Kasumi-1 (cell line): ENCODE measurements at places on chromosomes 6 and 20.

GRCh38 chr6:45086360-45087084 is 241.6 kb upstream of the RUNX2 start:
- no peak for DNase-seq

- DNase-seq: no peak
Observed at GRCh38 chr20:43699941-43700565, 26.7 kb downstream of the GTSF1L start.

DNA sequence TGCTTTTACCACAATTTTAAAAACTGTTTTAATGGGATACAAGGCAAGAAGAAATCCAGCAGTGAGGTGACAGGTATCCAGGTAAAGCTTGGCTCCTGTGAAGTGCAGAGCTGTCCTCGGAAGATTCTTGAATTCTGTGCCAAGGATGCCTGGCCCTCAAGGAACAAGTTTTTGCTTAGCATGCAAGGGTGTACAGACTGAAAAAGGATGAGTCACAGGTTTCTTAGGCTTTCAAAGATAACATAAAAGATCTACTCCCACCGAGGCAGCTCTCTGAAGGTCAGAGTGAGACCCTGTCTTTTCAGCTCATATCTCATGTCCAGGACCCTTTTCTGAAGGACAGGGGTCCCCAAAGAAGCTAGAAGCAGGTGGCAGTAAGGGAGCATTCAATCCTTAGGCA is 83.3 kb downstream of the CHD6 start:
- DNase-seq: no peak

- no peak for DNase-seq
Observed at GRCh38 chr6:7124636-7125035, 16.9 kb downstream of the RREB1 start.

- no peak for DNase-seq
Observed at GRCh38 chr6:127222418-127222817, 44.2 kb upstream of the RNF146 start.

- peak; percentile 27 for DNase-seq
Observed at GRCh38 chr20:45320948-45321595, 13.0 kb upstream of the MATN4 start.

DNA sequence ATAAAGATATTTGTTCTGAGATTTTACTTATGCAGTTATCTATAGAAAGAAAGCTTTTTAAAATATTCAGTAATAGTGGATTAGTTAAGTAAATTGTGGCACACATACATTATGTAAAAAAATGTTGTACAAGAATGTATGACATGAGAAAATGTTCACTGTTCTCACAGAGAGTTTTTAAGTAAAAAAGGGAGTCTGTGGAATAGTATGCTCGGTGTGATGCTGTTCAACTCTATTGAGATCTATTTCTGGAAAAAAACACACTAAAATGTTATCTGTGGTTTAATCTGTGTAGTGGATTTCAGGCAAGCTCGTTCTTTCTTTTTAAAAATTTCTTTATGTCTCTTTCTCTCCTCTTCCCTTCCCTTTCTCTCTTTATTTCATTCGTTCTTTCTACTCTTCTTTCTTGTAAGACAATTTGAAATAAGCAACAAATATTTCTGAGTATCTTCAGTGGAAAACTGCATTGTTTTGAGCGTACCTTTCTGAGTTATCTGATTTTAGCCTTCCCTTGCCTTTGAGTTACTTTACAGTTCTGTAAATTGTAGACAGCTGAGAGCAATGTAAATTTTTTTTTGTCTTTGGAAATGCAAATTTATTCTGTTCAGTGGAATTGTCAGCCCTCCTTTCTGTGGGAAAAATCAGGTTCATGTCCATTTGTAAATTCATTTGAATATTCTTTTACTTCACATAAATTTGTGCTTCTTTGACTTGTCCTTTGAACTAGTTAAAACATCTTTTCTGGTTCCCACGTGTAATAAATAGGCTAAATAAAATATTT is 229.0 kb upstream of the NOX3 start:
- no peak for DNase-seq

DNA sequence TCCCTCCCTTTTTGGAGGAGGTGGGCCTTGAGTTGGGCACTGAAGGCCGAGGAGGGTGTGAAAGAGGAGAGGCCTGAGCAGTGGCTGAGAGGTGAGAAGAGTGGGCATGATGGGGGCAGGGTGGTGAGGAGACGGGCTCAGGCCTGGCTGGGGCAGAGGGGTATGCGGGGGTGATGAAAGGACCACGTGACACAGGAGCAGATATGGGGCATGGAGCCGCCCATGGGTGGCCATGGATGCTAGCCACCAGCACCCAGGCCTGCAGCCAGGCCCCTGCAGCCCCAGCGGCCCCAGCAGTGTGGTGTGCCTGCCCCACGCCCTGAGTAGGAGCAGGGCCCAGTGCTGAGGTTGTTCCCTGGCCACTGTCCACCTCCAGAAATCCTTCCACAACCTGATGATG is 26.5 kb downstream of the UQCC2 start:
- no peak for DNase-seq

DNA sequence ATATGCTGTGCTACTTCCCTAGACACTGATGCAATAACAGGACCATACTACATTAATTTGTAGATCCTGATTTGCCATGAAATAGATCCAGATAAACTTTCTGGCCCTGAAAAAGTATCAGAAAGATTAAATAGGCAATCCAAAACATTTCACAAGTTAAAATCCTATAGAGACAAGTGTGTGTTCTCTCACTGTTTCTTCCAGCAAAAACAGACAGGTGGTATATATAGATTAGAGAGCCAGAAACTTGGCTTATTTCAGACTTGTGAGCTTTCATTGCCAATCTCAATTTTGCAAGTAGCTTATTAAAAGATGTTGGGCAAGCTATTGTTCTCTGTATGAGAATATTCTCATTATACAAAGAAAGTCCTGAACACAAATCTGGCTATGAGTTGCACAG is 289.1 kb upstream of the MANEA start:
- DNase-seq: no peak

GRCh38 chr6:36360241-36361054 is 23.8 kb upstream of the BNIP5 start:
- peak; percentile 74 for DNase-seq

DNA sequence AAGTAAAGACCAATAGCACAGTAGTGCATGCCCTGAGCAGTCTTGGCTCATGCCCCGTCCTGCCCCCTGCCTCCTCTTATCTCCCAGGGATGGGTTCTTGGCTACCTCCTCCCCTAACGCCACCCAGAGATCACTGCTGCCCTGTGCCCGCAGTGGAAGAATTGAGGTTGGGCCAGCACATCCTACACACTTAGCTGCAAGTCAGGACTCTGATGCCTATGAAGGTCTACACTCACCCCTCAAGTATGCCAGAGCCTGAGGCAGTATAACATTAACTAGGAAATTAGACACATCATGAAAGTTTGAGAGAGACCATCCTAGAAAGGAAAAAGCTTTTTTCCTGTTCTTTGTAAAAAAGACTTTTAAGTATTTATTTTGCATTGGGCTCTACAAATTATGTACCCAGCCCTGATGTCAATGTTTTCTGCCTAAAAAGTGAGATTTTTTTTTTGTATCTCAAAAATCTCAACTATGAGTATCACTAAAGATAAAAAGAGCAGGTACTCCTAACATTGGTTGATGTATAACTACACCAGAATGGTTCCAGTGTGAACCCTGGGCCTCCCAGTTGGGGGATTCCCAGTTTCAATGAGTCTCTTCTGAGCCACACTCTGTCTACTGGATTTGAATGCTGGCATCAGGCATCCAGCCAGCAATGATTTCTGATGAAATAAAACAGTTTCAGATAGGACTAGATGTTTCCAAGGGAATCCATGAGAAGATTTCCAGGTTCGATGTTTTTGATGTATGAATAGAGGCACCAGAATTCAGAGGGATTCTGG is 115.4 kb downstream of the ISM1 start:
- no peak for DNase-seq

DNA sequence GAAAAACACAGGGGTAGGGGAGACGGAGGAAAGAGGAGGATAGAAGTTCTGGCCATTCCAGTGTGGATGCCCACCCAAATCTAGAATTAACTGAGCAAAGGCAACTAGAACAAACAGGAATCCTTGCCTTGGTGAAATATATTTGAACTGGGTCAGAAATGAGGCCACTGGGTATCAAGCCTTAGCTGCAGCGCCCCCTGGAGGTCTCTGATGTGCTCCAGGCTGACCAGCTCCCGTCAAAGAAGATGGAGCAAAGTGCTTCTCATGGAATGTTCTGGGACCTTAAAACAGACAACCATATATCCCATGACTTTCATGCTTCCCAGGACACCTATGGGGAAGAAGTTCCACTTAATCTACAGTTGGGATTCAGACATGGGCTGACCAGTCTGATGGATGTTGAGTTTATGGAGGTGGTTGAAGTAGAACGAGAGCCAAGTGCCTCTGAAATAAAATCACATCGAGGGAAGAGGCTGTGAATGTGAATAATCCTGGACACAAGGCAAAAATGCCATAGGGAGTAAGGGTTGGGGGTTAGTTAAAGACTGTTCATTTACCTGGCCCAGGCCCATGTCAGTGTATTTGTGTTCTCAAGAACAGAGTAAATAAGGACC is 50.4 kb downstream of the HLA-DPB1 start:
- DNase-seq: peak; percentile 43

GRCh38 chr6:24985323-24985722 is 49.6 kb upstream of the RIPOR2 start:
- DNase-seq: no peak

GRCh38 chr6:163243692-163244589 is 170.6 kb upstream of the QKI start:
- DNase-seq: no peak

DNA sequence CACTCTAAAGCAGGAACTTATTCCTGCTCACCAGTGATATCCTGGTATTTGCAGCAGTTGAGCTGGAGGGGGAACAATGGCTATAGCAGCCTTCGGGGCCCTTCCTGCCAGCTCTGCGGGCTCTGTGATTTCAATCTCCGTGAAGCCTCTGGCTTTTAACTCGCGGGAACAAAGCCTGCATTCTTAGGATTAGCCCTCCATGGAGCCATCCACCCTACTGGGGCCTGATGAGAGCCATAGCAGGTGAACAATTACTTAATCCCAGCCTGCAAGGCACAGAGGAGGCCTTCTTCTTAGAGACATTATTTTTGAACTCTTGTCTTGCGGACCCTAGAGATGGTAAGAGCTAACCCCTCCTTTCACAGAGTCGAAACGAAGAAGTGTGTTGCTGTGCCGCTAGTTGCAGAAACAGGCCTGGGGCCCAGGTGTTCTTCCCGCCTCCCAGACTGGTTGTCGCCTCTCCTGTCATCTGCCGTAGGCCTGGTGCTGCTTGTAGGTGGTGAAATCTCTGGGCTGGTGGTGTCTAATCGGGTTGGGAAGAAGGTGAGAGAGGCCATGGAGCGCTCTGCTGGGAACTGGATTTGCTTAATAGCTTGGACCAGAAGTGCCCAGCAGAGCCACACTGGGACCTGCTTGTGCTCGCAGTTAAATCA is 9.7 kb downstream of the GHRH start:
- DNase-seq: no peak

GRCh38 chr6:28657381-28657768 is 131.7 kb downstream of the GPX5 start:
- DNase-seq: no peak

- no peak for DNase-seq
Observed at GRCh38 chr6:121847806-121848522, 412.5 kb downstream of the GJA1 start.

DNA sequence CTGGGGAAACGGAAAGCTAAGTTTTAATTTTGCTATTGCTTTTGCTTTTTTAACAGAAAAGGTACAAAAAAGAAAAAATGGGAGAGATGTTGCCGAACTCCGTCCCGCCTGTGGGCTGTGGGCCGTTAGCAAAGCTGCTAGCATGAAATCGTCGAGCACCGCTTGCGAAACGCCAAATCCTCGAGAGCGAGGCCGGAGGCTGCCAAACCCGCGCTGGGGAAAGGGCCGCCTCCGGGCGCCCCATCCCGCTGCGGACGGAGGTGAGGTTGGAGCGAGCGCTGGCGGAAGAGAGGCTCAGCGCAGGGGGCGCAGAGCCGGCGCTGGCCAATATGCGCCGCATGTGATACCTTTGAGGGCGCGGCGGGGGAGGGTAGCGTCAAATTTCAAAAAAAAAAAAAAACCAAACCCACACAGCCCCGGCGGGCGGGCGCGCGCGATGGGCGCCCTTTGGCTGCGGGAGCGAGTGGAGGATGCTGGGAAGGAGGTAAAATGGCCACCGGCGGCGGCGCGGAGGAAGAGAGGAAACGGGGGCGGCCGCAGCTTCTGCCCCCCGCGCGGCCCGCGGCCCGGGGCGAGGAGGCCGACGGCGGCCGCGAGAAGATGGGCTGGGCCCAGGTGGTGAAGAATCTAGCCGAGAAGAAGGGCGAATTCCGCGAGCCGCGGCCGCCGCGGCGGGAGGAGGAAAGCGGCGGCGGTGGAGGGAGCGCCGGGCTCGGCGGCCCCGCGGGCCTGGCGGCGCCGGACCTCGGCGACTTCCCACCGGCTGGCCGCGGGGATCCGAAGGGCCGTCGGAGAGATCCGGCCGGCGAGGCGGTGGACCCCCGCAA is at the start of gene ZCCHC3:
Gene ZCCHC3 (plus strand): TSS at position 473 of the 827 bp plus-strand sequence. CDS start 17 bp downstream, at position 490.
- DNase-seq: peak; percentile 89

DNA sequence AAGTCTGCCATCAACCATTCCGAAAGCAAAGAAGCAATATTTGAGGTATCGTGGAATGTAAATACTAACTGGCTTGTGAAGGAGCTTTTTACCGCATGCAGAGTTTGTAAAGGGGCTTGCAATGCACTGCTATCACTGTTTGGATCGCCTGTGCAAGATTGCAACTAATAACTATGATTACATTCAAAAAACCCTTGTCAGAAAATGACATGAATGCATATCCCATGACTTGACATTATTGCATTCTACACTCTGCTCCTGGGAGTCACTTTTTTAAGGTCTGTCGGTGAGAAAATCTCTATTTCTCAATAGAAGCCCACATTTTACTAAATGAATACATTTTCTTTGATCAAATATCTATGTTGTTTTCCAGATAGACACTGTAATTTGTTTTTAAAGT is 335.4 kb upstream of the SPTLC3 start:
- no peak for DNase-seq

DNA sequence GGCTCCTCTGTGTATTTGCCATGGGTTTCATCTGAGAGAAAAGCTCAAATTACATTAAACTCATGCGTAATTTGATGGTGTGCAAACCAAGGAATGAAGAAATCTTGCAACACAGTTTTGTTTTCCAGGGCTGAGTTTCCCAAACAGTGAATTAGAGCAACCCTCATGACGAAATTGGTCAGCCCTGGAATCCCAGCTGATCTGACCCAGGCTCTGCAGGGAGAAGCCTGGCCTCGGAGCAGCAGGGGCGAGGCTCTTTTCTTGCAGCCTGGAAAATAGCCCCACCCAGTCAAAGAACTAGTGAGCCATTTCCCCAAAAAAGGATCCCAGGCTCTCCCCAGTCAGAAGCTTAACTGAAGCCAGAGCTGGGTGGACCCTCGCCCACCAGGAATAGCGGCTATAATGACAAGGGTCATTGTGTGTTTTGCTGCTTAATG is 107.3 kb upstream of the SNX9 start:
- DNase-seq: no peak
